ENCODE measurements at places on chromosomes 1 and 21.

- no peak for DNase-seq
Observed at GRCh38 chr21:38922474-38923235, 116.9 kb downstream of the ETS2 start.

- DNase-seq = no peak
Observed at GRCh38 chr1:44390277-44390676, 14.8 kb upstream of the RNF220 start.

DNA sequence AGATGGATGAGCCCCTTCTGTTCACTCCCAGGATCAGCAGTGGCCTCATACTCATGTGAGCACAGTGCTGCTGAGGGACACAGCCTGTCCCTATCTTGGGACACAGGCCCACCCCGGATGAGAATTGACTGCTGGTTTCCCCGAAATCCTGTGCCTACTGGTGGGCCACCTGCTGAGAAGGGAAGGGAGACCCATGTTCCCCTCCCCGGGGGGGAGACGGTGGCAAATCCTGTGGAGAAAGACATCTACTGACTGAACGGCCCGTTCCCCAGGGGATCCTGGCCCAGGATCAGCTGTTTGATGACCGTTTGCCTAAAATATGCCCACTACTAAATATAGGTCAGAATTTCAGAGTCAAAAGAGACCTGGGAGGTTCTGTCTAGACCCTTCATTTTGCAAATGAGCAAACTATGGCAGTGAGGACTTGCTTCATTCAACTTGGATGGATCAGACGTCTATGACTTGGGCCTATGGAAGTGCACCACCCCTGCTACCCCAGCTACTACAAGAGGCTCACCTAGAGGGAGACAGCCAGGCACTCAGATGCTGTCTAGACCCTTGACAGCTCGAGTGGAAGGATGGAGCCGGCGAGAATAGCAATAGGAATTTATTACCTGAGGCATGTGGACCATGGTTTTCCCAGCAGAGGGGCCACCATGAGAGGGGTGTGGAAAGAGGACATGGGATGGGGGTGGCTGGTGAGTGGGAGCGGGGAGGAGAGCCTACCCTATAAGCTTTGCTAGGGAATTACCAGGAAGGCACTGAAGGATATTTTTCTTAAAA is 15.6 kb upstream of the THEMIS2 start:
- DNase-seq = no peak

DNA sequence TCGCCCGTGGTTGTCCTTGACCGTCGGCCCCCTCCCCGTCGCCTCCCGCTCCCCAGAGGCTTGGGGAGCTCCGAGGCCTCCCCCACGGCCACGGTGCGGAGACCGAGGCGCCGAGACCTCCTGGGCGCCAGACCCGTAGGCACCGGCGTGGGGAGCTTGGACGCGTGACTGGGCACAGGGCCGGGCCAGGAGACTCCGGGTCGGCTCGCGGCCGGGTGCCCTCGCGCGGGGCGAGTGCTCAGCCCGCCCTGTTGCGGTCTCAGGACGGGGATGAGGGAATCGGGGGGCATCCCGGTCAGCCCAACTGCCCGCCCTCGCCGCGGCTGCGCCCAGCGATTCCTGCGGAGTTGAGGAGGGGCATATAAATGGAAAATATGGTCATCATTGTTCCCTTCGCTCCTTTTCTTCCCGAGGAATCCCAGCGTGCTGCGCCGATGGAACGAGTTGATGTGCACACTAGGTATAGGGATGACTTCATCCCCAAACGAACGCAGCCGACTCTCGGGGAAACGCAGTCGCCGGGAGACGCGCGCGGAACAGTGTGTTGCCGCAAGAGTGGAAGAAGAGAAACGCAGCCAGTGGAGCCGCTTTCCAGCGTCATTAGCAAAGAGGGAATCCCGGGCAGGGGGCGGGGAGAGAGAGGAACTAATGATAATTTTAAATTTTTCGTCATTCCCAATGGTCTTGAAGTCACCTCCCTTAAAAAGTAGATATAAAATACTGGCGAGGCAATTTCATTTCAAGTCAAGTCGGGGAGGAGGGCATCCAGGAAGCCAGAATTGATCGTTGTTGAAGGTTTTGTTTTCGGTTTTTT is 747 bp upstream of the ENAH start:
- peak; percentile 62 for DNase-seq

DNA sequence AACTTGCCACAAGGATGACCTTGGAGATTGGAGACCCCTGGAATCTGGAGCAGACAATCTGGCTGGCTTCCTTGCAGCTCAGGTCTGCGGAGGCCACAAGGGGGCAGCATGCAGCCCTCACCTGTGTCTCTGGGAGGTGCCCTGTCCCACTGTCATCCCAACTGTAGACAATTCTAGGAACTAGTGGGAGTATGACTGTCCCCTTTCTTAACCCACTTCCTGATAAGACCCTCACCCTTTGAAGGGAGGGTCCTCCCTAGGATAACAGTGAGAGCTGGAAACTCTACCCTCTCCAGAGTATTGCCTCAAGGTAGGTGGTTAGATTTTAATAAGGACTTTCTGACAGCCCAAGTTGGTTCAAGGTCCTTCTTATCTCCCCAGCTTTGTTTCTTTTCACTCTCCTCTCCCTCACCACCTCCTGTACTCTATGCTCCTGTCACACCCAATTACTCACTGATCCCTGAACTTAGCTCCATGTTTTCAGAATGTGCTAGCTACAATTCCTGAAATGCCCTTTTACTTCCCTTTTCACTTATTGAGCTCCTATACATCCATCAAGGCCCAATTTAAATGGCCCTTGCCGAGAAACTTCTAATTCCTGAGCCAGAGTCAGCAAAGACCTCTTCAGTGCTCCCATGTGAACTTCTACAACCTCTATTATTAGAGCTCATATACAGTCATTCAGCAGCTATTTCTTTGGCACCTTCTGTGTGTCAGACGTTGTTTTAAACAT is 9.2 kb upstream of the KCNQ4 start:
- no peak for DNase-seq

DNA sequence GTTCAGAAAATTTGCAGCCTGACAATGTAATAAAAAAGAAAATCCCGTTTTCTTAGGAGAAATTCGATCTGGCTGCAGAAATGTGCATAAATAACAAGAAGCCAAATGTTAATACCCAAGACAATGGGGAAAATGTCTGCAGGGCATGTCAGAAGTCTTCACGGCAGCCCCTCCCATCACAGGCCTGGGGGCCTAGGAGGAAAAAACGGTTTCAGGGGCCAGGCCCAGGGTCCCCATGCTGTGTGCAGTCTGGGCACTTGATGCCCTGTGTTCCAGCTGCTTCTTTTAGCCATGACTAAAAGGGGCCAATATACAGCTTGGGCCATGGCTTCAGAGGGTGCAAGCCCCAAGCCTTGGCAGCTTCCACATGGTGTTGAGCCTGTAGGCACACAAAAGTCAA is 6.5 kb upstream of the PRDX6 start:
- no peak for DNase-seq

GRCh38 chr1:106980121-106980520 is 76.4 kb upstream of the PRMT6 start:
- no peak for DNase-seq

- no peak for DNase-seq
Observed at GRCh38 chr1:1883092-1883873, 7.6 kb downstream of the GNB1 start.

- DNase-seq = no peak
Observed at GRCh38 chr1:52676249-52676903, 21.8 kb downstream of the COA7 start.

DNA sequence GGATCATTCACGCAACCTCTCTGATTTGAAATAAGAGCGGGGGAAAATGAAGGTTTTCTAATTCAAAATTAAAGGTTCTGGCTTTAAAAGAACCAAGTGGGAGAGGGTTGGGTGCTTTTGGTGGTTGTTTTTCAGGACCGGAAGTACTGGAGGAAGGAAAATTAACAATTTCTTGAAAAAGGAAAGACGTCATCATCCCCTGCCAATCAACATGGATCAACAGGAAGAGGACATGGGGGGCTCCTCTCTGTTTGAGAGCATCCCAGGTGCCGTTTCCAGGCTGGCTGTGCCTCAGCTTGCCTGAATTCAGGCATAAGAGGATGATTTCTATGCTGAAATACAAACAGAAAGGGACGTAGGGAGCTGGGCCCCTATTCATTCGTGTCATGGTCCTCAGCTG is 21.6 kb upstream of the NID1 start:
- no peak for DNase-seq

- DNase-seq = peak; percentile 80
Observed at GRCh38 chr21:16419188-16419921, 689.6 kb downstream of the USP25 start.

GRCh38 chr1:29349871-29350491 is 113.7 kb downstream of the PTPRU start:
- no peak for DNase-seq

DNA sequence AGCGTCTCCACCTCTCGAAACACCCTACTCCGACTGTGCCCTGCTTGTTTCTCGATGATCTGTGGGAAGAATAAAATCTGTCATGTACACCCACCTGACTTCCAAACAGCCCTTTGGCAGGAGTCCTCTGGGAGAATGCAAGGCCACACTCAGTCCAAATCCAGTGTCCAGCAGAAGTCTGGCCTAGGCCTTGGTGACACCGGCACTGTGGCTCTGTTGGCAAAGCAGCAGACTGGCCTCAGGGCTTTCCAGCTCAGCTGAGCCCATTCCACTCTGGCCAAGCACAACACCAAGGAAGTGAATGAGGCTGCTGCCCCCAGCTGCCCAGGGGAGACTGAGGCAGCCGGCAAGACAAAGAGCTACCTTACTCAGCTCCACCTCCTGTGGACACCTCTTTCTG is 25.1 kb upstream of the KNCN start:
- no peak for DNase-seq

DNA sequence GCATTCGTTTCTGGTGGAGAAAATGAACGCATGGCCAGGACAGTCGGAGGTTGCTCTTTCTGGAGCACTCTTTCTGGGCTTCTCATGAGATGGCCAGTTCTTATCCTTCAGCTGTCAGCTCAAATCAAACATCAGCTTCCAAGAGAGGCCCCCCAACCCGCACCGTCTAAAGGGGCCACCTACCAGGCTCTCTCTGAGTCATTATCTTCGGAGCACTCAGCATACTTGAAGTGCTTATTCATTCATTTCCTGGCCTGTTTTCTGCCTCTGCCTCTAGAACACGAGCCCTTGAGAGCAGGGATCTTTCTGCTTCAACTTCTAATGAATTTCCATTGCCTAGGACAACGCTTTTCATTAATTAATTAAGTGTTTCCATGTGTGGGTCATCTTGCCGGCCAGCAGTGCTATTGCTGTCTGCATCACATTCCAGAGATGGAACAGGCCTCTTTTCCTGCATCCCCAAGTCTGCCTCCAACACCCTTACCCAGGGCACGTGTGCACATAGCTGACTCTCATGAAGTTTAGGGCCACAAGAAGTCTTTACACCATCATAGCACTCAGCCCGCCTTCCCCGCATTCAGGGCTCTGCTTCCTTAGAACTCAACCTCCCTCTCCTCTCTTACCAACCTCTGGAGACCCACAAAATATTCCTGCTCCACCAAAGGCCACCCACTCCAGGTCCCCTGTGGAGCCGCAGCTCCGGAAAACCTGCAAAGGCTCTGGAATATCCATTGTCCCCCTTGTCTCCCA is 52.1 kb upstream of the LAPTM5 start:
- no peak for DNase-seq

DNA sequence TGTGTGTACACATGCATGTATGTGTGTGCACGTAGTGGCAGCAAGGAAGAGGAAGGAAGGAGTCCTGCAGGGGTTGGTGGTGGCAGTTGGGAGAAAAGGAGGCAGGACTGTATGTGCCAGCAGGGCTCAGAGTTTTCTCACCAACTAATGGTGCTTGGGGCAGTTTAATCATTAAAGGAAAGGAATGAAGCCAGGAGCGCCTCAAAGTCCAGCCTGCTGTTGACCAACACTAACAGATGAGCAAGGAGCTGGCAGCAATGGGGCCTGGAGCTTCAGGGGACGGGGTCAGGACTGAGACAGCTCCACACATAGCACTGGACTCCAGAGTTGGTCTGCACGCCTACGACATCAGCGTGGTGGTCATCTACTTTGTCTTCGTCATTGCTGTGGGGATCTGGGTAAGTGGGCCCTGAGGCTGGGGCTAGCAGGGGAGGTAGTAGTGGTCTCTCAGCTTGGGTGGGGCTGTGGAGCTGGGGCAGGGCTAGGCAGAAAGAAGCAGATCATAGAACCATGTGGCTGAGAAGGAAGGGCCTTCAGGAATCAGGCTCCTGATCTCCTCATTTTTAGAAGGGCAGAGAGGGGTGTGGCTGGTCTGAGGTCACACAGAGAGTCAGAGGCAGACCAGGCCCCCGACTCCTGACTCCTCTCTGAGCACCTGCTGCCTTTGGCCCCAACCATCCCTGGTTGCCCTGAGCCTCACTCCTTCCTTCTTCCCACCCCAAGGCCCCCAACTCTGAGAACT is at the start of gene SLC5A9:
TSS of gene SLC5A9 (plus strand) at position 216 of the 742 bp plus-strand sequence. CDS start at position 237, 21 bp downstream.
- DNase-seq = no peak

DNA sequence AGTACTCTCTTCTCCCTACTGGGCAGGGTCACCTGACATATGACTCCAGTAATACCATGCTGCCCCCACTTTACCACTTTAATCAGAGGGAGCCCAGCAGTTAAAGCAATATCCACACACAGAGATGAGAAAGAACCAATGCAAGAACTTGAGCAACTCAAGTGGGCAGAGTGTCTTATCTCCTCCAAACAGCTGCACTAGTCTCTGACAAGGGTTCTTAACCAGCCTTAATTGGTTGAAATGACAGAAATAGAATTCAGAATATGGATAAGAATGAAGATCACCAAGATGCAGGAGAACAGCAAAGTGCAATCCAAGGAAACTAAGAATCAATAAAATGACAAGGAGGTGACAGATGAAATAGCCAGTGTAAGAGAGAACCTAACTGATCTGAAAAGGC is 91.0 kb downstream of the KCNT2 start:
- no peak for DNase-seq

- no peak for DNase-seq
Observed at GRCh38 chr1:172547071-172547470, 14.1 kb downstream of the SUCO start.

GRCh38 chr1:3456964-3457909 is 2.8 kb downstream of the ARHGEF16 start:
- no peak for DNase-seq

GRCh38 chr1:203327684-203328457 is 22.6 kb downstream of the BTG2 start:
- DNase-seq = no peak

GRCh38 chr1:17120962-17121837 is 1.9 kb upstream of the PADI2 start:
- no peak for DNase-seq
